ENCODE measurements at places on chromosomes 4 and X.
A peak's percentile ranks its signal among the peaks of the same experiment; 100 is the strongest.

DNA sequence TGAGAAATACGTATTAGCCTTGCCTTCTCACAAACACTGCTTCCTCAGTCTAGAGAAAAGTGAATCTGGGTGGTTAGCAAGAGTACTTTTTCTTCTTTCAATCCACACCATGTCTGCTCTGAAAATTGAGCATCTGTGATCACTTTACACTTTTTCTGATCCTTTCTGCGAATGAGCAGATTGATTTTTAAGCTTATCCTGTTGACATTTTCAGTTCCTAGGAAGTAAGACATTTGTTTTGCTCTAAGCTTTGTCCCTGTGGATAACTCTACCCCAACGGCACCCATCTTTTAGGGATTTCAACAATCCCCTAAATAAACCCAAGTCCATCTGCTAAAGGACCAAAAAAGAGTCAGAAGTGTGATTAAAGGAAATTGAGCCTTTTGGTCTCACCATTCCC lies 487.5 kb downstream of the IQCM start:
- DNase-seq = no peak

- DNase-seq = no peak
Measured at GRCh38 chr4:18508786-18509185, 487.2 kb upstream of the LCORL start.

GRCh38 chr4:42732776-42733175 lies 75.9 kb upstream of the ATP8A1 start:
- no peak for DNase-seq

GRCh38 chr4:128711361-128711760 lies 98.1 kb upstream of the JADE1 start:
- no peak for DNase-seq

- no peak for DNase-seq
Measured at GRCh38 chr4:118141240-118141639, 107.0 kb downstream of the NDST3 start.

DNA sequence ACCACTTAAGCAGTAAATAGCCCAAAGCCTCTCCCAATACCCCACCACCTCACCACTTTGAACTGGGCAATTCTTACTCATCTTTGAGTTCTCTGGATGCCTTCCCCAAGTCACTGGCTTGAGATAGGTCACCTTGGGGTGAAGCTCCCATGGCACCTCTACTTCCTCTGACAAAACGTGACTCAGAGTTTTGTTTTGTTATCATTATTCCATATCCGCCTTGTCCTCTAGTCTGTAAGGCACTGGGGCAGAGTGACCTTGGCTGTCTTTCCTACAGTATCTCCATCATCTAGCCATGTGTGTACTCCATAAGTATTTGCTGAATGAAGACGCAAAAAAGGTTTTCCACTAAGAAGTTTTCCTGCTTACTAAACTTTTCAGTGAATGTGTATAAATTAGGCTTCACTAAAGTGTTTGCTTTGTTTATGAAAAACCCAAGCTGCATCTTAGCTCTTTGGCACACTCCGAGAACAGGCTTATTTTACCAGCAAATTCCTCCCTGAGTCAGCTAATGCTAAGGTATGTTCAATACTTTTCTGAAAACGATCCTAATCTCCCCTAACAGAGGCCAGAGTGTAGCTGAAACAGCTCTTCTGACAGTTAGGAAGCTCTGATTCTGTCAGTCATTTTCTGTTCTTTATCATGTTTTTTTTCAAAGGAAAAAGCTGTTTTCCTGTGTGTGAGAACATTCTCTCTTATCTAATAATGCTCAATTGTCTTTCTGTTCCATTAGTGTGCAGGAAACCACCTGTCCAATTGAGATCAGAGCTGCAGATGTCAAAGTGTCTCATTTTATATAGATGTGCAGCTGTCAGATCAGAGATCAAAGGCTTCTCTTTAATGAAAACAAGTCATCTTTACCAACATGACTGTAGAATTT lies 30.2 kb upstream of the TSPAN5 start:
- DNase-seq = no peak

DNA sequence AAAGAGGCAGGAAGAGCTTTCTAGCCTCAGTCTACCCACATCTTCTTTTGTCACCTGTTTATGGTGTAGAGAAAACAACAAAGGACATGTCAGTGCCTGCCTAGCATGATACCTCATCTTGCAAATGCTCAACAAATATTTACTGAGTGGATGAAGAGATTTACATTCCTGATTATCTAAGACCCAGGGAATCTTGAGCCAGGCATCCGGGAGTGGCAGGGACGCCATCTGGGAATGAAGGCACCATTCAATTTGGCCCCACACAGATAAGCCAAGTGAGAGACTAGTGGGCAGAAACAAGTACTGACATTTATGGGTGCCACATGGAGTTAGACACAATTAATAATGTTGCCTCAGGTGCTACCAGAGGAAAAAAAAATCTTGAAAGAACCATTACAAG lies 36.8 kb upstream of the CASK start:
- no peak for DNase-seq

GRCh38 chrX:15173411-15173810 lies 96.5 kb downstream of the ASB9 start:
- no peak for DNase-seq

DNA sequence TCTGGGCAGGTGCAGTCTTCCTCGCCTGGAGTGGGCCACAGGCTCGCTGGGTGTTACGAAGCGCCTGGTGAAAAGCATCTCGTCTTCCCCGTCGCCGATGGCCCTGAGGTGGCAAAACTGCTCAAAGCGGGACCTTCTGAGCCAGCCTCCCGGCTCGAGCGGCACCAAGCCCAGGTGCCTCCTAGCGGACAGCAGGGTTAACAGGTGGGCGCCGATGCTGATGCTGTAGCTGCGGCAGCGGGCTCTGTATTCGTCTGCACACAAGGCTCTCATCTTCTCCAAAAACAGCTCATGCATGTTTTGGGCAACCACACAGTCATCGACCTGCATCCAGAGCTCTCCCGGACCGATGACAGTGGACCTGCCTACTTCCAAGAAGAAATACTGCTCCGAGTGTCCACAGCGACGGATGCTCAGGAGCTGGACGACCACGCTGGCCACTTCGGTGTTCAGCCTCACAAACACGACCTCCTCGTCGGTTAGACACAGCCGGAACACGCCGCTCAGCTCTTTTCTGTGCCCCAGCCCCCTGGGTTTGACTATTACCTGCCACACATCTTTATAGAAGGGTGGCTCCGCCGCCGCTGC lies 1.2 kb downstream of the IRS4 start:
- DNase-seq = no peak

GRCh38 chr4:184473499-184474262 lies 669 bp downstream of the IRF2 start:
- peak; percentile 29 for DNase-seq

- no peak for DNase-seq
Measured at GRCh38 chr4:99763635-99764101, 53.0 kb upstream of the DAPP1 start.

DNA sequence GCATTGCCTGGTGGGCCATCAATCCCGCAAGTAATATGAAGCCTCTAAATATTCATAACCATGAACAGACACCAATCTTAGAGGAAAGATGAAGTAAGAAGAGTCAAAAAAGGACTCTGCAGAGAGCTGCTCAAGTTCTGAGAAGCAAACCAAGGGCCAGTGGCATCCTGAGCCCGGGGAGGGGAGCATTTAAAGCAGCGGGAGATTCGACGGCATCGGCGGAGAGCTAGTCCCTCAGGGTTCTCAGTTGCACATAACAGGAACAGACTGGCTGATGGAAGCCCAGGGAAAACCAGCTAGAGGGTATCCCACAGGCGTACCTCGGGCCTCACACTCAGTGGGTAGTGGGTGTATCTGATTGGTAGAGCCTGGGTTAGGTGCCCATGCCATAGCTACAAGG lies 4.9 kb upstream of the PNMA6E start:
- DNase-seq = no peak

- no peak for DNase-seq
Measured at GRCh38 chr4:41839916-41840854, 91.7 kb upstream of the PHOX2B start.

GRCh38 chr4:177405508-177405907 lies 36.7 kb downstream of the AGA start:
- no peak for DNase-seq

GRCh38 chr4:13905543-13905942 lies 278.0 kb upstream of the BOD1L1 start:
- no peak for DNase-seq

GRCh38 chrX:121975671-121976070 lies 928.3 kb downstream of the GLUD2 start:
- no peak for DNase-seq

- no peak for DNase-seq
Measured at GRCh38 chr4:8312069-8312445, 42.5 kb downstream of the HTRA3 start.

DNA sequence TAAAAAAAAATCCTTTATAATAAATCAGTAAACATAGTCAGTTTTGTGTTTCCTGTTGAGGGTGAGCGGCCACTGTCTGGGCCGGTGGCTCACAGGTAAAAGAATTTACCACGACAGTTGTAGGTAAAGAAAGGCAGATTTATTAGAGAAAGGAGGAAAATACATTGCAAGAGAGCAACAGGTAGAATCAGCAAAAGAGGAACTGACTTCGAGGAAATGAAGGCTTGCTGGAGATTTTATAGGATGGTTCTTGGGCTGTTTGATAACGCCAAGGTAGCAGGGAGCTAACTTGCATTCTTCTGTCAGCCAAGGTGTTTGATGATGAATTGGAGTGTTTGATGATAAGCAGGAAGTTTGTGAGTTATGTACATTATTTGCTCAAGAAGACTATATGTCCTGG lies 2.8 kb downstream of the ZNF157 start:
- no peak for DNase-seq

- DNase-seq = no peak
Measured at GRCh38 chr4:182267048-182267447, 23.8 kb downstream of the TENM3 start.

GRCh38 chr4:154562697-154563254 lies at the start of gene FGB:
Gene FGB, plus strand, starts transcription at chr4:154563011. Its CDS starts 8 bp downstream, at chr4:154563019.
- DNase-seq = no peak

- DNase-seq = no peak
Measured at GRCh38 chrX:119757979-119758730, at the start of gene SOWAHD. Gene SOWAHD, plus strand, starts transcription at chrX:119758588. Its CDS starts 80 bp downstream, at chrX:119758668.

DNA sequence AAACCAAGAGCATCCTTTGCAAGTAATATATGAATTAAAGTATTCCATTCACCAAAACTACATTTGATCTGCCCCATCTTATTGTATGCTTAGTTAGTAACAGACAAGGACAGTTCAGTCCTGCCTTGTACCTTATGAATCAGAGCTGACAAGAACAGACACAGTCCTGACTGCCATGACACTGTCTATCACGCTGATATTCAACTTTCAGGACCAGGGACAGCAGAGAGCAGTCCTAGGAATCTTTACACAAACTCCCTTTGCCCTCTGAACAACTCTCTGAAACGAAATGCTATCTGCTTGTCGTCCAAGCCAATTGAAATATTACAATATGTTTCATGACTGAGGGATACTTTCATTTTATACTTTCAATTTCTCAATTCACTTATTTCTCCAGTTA lies 268.6 kb upstream of the VCX start:
- no peak for DNase-seq

DNA sequence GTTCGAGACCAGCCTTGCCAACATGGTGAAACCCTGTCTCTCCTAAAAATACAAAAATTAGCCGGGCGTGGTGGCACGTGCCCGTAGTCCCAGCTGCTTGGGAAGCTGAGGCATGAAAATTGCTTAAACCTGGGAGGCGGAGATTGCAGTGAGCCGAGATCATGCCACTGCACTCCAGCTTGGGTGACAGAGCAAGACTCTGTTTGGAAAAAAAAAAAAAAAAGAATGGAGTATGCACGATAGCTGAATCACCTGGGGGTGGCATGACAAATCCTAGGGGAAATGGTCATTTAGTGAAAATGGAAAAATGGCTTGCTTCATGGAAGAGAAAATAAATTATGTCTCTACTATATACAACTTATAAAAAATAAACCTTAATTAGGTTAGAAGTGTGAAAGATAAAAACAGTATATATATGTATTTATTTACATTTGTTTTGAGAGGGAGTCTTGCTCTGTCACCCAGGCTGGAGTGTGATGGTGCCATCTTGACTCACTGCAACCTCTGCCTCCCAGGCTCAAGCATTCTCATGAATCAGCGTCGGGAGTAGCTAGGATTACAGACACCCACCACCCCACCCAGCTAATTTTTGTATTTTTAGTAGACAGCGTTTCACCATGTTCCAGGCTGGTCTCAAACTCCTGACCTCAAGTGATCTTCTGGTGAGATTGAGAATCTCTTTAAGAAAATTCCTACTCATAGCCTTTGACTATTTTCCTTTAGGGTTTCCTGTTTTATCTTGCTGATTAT lies 19.3 kb upstream of the ING2 start:
- no peak for DNase-seq

GRCh38 chrX:17788439-17788838 lies 51.1 kb downstream of the SCML1 start:
- DNase-seq = peak; percentile 19

DNA sequence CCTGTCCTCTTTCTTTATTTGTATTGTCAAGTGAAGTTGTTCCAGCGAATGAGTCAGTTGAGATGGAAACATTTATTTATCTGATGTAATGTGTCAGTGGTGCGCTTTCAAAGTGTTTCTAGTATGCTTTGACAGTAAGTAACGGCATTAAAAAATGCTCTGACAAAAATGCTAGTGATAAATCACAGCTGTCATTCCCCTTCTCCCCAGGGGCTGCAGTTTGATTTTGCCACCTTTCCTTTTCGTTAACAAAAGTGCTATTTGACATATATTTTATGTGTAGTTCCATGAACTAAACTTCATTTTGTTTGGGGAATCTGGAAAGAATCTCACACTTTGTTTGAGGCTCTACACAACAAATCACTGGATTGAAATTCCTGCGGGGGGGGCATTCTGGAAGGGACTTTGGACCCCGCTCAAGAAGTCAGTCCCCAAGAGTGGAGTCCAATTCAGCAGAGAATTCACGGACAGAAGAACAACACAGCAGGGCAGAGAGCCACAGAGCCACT lies 7.6 kb upstream of the TBC1D19 start:
- DNase-seq = no peak

- DNase-seq = no peak
Measured at GRCh38 chr4:11429699-11430045, 978 bp upstream of the HS3ST1 start.

- no peak for DNase-seq
Measured at GRCh38 chr4:40995850-40996249, 218.5 kb downstream of the APBB2 start.

DNA sequence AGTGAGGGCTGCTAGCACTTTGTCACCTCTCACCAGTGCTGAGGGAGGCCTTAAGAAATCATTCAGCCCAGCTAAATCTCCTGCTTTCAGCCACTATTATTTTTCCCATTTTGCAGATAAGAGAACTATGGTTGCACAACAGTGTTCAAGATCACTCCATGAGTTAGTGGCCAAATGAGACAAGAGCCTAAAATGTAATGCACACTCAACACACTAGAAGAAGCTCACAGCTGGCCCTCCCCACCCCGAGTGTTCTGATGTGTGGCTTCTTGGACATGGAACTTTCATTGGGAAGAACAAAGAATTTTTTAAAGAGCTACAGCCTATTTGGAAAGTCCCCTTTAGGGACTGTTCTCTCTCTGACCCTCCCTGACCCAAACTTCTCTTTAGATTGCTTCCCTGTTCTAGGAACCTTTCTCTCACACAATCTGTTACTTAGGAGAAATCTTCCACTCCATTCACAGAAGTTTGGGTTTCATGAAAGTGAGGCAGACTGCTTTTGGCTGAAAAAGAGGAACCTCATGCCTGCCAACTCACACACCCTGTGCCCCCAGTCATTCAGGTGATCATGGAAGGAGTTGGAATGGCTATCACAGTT lies 44.0 kb upstream of the CT47C1 start:
- DNase-seq = no peak

All from activated CD4-positive, alpha-beta T cell treated with anti-CD3 and anti-CD28 coated beads for 1 hour (primary cell).